ENCODE measurements at places on chromosomes 4 and X. TPM values are rescaled to one million over a fixed set of nuclear protein-coding genes. Genes with fewer than 3 reads are reported as not detected.

GRCh38 chr4:107194005-107194404 lies 157.9 kb upstream of the DKK2 start:
- DNase-seq, result no peak
- no peak overlapping the region for H3K4me3 ChIP-seq
- H3K27me3 ChIP-seq, result no peaks in the 10 kb centered on the region
- no peaks in the 10 kb centered on the region for H3K4me1 ChIP-seq
- H3K36me3 ChIP-seq, result no peaks in the 10 kb centered on the region

Gene NUDT10
- not detected for total RNA-seq

DNA sequence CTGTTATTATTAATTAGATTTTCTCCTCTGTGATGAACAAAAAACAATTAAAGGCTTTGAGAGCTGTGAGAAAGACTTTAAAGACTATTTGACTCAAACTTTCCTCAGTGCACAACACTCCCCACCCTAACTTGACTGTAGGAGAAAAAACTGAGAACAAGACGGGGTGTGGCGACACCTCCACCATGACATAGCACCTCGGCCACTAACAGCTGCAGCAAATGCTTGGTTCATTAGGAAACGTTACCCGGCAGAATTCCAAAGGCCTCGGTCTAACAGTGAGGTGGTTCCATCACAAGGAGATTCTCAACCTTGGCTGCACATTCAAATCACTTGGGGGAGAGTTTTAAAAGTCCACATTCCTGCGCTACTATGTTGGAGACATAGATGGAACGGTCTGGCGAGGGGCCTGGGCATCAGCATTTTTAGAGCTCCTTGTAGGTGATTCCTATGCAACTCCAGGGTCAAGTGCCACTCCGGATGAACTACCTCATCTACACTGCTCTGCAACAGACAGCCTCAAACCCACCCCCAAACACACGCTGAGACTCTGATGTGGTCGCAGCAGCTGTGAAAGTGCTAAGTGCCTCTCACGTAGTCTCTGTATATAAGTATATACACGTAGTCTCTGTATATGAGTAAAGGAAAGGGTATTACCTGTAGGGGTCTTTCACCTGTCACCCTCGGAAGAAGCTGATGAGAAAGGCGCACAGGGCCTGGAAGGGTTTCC lies 1.0 kb downstream of the FGFBP2 start:
- no peak overlapping the region for H3K27ac ChIP-seq
- no peaks in the 10 kb centered on the region for H3K4me1 ChIP-seq
- DNase-seq, result no peak
- H3K36me3 ChIP-seq, result no peaks in the 10 kb centered on the region
- no peaks in the 10 kb centered on the region for H3K27me3 ChIP-seq
- H3K4me3 ChIP-seq, result no peak overlapping the region

DNA sequence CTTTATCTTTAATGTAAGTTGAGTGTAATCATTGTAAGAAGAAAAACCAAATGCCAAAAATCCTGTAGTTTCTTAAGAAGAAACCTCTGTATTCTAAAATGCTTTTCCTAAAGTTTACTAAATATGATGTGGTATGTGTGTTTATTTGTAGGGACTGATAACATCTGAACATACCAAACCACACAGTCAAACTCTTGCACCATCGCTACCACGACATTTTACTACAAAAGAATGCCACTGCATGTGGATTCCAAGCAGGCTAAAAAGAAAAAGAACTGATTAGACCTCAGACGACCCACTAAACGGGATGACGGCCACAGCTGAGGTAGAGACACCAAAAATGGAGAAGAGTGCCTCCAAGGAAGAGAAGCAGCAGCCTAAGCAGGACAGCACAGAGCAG lies 46.1 kb downstream of the LAS1L start:
- no peak overlapping the region for H3K27ac ChIP-seq
- no peak overlapping the region for H3K4me3 ChIP-seq
- H3K36me3 ChIP-seq, result no peaks in the 10 kb centered on the region
- no peak for DNase-seq
